ENCODE measurements at places on chromosomes 4 and X. TPM values are rescaled to one million over a fixed set of nuclear protein-coding genes. Genes with fewer than 3 reads are reported as not detected.

Gene EIF4E
- 181 TPM for total RNA-seq

Gene NUDT11
- total RNA-seq: 3.9 TPM

- DNase-seq: no peak
Measured at GRCh38 chr4:18056030-18056429, 34.5 kb upstream of the LCORL start.

GRCh38 chr4:163556650-163557391 lies 62.3 kb downstream of the TMA16 start:
- DNase-seq: no peak

DNA sequence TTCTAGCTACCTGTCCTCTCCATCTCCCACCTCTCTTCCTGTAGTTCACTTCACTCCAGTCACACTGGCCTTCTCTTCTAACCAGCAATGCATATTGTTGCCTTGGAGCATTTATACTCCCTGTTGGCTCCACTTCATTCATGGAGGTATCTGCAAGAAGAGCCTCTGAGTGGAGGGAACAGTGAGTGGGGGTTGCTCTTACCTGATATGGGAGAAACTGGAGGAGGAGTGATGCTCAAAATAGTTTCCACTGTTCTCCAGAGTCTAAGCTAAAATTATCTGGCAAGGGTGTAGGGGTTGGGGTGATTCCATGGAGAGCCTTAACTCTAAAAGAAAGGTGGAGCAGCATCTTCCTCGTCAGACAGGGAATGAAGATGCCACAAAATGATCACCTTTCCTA lies 28.9 kb upstream of the DDX53 start:
- DNase-seq: no peak

Measured in activated naive CD8-positive, alpha-beta T cell treated with anti-CD3 and anti-CD28 coated beads for 36 hours (primary cell).